ENCODE measurements at places on chromosomes 7 and 10.

DNA sequence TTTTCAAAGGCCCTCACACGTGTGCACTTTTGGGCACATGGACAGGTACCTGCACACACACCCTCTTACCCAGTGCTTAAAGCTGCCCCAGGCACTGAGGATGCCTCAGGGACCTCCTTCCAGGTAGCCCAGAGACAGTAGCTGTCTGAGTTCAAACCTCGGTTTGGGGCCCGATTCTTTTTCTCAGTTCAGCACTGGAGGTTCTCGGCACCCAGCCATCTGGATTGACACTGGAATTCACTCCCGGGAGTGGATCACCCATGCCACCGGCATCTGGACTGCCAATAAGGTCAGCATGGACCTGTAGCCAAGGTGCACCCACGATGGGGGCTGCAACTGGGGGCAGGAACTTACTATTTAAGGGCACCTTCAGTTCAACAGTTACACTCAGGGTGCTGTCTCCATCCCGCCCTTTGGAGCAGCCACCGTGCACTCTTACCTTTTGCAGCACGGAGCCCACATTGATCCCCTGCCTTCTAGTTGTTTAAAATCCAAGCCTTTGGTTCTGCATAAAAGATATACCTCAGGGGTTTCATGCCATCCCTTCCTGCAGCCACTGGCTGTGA, 17.7 kb downstream of the CPA5 start:
- DNase-seq: no peak

GRCh38 chr7:95517870-95518269, 32.1 kb downstream of the ASB4 start:
- no peak for DNase-seq

DNA sequence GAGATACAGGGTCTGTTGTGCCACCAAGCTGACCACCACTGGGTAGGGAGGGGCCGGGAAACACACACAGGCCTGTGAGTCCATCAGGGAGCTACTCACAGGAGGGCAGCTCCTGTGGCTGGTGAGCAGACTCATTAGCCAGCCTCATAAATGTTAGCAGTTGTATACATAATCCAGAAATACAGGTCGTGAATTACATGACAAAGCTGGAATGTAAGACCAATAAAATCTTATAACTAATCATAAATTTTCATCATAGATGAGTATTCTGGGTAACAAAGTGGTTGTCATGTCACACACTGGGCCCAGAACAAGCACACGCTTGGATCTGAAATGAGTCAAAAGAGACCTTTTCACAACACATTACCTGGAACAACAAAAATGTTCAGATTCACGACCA, 642.6 kb upstream of the AUTS2 start:
- DNase-seq: no peak

DNA sequence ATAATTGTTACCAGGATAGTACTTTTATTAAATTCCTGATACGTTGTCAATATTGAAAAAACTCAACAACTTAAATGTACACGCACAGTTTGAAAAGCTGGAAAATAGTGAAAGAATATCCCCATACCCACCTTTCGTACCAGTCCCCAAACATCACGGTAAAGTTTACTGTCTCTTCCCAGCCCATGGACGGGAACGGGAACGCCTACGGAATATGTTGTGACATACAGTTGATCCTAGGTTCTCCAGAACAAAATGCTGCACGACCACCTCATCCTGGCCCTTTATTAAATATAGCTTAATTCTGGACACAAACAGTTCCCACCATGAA, 527 bp upstream of the BCAP29 start:
- DNase-seq: no peak

- peak; percentile 69 for DNase-seq
Observed at GRCh38 chr10:32379318-32379949, 32.5 kb upstream of the EPC1 start.

GRCh38 chr7:69961436-69961835, 363.2 kb downstream of the AUTS2 start:
- DNase-seq: no peak

DNA sequence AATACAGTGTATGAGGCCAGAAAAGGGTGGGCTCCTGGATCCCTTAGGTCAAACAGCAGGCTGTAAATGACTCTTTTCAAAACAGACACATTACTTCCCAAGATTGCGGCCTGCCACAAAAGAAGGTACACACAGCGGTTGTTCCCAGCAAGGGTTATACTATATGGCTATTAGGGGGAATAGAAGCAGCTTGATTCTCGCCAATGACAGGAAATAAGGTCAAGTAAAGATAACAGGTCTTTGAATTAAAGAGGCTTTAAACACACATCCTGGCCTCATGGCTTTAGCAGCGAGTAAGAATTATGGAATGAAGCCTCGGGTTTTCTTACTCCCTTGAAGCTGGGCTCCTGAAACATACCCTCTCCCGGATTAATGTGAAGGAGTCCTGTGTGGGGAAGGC, 58.3 kb downstream of the CYP26A1 start:
- DNase-seq: no peak

DNA sequence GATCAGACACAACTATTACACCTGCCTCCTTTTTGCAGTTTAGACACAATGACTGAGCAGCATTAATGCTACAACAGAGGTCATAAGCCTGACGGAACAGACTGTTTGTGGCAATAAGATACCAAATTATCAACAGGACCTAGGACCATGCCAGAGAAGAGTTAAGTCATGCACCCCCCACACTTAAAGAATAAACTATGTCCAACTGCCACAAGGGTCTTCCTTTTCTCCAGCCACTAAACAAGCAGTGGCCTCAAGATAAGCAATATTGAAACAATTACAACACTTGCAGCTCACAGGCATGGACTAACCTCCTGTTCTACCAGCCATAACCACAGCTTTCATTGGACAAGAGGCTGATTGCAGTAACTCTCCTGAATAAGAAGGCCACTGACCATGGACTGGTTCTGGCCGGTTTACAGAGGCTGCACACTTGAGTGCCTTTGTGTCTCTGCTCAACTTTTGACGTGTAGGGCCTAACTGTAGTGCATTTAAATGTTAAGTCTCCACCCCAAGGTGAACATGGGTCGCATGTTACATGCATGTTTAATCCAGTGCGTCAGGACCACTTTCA, 104.4 kb downstream of the STRA8 start:
- DNase-seq: no peak

- DNase-seq: no peak
Observed at GRCh38 chr10:131095313-131095580, 216.3 kb downstream of the TCERG1L start.

GRCh38 chr7:98217623-98218582, 6.7 kb downstream of the BHLHA15 start:
- no peak for DNase-seq

DNA sequence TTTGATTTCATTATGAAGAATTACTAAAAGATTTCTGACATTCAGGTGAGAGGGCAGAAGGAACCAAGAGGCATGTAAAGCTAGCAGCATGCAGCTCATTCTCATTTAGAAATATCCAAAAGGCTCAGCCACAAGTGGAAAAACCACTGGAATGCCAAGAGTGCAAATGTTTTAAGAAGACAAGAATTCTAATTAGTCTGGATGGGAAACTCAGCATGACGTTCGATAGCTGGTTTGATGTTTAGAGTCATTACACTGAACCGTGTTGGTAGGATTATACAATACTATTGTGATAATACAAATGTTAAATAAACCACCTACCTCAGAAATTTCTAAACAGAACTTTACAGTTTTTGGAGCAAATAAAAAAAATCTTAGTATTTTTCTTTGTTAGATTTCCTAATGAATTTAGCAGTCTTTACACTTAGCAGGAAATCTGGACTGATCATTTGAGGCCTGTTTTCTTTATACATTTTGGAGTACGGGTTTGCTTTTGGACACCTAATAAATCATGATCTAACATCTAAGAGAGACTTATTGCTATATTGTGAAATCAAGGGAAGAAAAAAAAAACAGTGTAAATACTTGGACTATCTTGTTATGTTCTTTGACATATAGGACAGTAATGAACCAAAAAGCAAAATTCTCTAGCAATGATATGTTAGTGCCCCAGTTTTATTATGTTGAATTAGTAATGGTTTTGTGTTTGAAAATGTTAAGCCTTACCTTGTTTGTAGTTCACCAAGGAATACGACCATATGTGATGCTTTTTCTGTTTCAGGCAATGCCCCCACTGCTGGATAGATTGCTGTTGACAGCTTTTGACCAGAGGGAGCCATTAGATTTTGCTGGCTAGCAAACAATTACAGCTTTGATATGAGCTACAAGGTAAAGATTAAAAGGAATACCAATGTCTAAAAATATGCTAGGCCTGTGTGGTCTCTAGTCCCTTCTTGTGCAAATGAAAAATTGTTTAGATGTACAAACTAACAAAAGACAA, 354.1 kb upstream of the SEMA3A start:
- peak; percentile 45 for DNase-seq

DNA sequence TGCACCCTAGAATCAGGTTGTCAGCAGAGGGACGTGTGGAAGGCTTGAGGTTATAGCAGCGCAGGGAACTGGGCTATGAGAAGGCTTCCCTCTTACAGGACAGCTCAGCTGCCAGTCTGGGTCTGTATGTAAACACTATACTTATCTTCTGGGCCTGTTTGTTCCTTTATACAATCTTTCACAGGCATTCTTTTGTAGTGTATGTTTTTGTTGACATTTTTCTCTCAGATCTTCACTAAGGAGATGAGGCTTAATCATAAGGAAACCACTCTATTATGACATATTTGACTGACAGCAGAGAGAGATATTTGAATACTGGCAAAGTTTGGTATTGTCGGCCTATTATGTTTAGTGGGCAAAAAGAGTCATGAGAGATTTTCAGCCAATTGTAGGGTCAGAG, 929 bp downstream of the GBF1 start:
- DNase-seq: no peak

DNA sequence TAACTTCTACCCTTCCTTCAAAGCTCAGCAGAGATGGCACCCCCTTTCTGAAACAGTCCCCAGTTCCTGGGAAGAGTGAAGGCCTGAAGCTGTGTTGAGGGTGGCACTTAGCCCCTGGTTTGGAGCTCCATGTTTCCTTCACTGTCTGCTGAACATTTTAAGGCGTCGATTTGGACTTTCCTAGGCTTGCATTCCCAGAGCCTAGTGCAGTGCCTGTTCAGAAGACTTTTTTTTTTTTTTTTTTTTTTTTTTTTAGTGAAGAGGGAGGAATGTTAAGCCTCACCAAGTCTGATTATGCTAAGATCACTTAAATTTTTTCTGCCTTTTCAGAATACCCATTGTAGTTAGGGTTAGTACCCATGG, 97.0 kb downstream of the PFKFB3 start:
- DNase-seq: no peak

DNA sequence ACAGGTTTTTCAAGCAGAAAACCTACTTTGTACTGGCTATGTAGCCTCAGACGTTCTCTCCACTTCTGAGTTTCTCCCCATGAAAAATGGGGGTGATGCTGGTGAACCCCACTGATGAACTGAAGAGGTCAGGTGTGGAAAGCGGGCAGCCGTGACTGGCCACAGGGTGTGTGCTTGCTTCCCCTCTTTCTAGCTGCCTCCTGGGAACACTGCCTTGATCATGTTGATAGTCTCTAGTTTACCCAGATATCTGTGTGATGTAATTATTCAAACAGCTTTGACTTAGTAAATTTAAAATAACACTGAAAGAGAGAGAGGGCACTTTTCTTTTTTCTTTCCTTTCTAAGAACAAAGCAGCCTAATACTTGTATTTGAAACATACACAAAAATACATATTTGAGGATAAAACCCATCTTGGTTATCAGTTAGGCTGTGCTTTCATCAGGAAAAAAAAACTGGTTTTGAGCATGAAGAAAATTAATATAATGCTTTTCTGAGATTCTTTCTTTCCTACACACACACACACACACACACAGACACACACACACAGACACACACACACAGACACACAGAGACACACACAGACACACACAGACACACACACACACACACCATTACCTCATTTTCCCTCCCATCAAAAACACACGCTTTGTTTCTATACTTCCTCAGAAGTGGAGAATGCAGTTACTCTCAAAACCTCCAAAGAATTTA, 76.7 kb downstream of the MACC1 start:
- no peak for DNase-seq

GRCh38 chr7:74302745-74303221, 13.6 kb downstream of the CLIP2 start:
- DNase-seq: no peak

GRCh38 chr10:72911758-72912157, 18.2 kb downstream of the OIT3 start:
- DNase-seq: no peak

DNA sequence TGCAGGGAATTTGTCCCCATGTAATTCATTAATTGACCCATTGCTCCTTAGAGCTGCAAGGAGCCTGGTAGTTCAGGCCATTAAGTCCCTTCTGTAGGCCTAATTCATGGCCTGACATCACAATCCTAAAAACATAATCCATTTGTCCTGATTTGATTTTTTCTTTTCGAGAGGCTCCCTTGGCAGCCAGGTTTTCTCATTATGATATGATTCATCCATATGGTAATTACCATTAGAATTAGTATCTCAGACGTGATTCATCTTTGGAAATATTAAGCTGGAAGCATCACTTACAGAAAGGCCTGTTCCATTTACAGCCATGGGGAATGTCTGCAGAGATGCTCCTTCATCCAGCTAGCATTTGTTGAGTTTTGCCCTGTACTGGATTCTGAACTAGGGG, 128.5 kb downstream of the PLCE1 start:
- DNase-seq: no peak

DNA sequence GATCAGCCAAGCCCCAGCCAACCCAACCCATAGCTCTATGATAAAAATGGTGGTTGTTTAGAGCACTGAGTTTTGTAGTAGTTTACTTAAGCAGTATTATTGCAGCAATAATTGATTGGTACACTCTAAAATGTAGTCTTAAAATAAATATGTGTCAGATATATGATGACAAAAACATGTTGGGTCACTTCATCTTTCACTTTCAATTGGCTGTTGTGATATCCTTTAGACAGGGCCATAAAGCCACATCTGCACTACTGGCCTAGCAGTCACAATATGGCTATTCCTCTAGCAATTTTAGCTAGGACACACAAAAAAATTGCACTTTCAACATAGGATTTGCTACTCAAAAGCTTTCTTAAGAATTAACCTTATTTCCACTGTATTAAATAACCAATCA, 5.9 kb upstream of the CAV1 start:
- DNase-seq: no peak

GRCh38 chr10:7872041-7872442, 53.7 kb downstream of the TAF3 start:
- DNase-seq: peak; percentile 41

DNA sequence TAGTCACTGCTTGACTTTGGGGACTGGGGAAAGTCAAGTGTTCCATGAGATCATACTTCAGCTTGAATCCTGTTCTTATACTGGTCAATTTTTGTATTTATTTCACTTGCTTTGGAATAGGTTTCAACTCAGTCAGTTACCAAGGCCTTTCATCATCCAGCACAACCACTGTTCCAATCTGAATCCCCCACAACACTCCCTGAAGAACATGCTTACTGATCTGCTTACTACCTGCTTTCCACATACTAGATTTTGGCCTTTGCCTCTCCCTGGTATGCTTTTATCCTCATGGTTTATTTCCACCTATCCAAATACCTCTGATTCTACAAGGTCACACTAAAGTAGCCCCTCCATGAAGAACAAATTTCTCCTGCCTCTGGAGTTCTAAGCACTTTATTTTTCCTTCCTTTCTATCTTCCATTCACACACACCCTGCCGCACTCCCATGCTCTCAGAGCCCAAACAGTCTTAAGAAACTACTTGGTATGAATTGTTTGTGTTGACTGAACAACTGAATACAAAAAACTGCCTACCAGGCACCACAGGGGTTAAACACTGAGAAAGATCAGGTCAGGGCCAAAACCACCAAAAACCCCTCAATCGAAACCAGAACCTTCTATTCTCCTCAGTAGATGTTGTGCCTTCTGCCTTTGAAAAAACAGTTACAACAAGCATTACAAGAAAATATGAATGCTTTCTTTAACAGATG, 178.1 kb downstream of the AVL9 start:
- DNase-seq: no peak

GRCh38 chr7:48118041-48118440, 29.0 kb downstream of the UPP1 start:
- DNase-seq: no peak

Measured in muscle of arm (tissue), 14 donors.